Right renal cortex interstitium (tissue), 3 donors: ENCODE measurements at places on chromosomes 16 and 17.

DNA sequence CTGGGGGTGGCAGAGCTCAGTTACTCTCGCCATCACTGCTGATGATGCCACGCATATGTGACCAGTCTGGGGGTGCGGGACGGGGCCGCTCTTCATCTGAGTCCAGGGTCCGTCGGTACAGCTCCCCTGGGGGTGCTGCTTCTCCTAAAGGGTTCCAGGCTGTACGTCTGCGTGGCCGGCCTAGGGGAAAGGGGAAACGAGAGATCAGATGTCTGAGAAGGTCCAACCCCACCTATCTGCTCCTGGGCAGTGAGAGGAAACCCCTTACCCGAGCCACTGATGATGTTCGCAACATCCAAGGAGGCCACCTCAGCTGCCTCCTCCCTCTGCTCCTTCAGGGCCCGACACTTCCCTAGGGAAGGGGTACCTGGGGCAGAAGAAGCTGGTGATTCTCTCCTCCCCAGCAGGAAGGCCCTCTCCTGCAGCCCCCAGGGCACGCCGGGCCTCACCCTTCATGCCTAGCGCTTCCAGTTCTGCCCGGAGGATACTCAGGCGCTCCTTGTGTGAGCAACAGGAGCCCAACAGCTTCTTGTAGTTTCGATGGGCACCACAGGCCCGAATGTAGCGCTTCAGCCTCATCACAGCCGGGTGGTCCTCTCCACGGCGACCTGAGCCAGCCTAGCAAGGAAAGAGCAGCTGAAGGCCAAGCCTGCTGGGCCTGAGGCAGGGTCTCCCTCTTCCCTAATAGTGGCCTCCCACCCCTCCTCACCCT, 2.1 kb downstream of the HIRIP3 start:
- DNase-seq, result no peak

DNA sequence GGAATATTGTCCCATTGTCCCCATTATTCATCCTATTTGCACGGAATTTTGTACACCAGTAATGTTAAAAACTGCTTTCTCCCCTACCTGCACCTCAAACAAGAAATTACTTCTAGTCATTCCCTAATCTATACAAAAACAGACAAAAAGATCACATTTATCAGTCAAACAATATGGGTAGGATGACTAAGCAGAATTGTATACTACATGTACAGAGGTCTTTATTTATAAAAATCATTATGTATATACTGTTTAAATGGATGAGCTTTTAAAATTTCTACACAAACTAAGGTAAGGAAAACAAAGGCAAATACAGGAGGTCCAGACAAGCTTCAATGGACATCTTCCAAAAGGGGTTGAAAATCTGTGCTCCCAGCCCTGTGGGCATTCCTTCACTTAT, 137.7 kb downstream of the CEP112 start:
- no peak for DNase-seq

DNA sequence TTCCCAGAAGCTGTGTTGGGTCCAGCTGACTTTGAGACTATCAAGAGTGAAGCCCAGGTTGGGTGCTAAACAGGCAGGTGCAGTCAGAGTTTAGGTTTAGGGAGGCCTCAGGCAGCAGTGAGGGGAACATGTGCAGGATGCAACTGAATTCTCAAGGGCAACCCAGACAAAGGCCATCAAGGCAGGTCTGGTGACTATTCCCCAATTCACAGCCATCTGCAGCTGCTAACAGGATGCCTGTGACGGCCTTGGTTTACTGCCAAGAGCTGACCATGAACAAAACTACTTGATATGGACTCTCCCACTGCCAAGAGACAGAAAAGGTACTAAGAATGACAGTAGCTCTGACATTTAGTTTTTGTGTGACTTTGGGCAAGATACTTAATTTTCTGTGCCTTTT, 45.2 kb upstream of the BCAR1 start:
- DNase-seq, result no peak

- DNase-seq, result no peak
Observed at GRCh38 chr17:69503711-69504110, 89.2 kb downstream of the MAP2K6 start.

GRCh38 chr17:38460082-38460715, 31.9 kb downstream of the ARHGAP23 start:
- no peak for DNase-seq

DNA sequence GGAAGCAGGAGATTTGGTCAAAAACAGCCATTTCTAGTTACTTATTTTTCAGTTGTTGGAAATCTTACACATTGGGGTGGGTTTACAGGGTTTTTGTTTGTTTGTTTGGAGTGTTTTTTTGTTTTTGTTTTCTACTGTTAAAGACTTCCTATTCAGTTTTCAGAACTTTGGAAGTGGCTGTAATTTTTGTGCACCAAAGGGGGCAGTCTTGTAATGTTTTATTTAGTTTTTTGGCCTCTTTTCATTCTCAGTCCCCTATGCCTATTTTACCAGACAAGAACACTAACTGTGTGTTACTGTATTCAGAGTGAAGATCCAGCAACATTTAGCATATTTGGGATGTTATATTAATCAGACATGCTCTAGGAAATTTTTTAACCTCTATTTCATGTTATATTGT, 20.6 kb downstream of the TPPP3 start:
- DNase-seq, result no peak

- DNase-seq, result no peak
Observed at GRCh38 chr16:1659031-1659430, 19.0 kb upstream of the JPT2 start.

DNA sequence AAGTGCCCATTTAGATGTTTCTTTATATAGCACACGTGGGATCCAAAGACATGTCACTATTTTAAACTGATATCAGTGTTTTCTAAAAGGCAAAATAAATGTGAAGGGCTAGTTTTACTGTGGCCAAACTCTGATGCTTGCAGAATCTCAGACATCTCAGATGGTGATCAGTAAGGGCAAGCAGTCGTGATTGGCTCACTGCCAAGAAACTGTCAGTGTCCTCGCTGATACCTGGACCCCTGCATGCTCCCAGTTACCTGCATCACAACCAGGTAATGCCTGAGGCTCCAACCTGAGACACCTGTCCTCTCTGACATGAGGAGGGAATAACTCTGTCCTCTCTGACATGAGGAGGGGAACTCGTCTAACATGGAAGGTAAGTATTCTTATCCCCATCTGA, 114.0 kb downstream of the SPECC1 start:
- no peak for DNase-seq

GRCh38 chr17:28385037-28385400, 13.5 kb downstream of the SARM1 start:
- DNase-seq, result no peak

DNA sequence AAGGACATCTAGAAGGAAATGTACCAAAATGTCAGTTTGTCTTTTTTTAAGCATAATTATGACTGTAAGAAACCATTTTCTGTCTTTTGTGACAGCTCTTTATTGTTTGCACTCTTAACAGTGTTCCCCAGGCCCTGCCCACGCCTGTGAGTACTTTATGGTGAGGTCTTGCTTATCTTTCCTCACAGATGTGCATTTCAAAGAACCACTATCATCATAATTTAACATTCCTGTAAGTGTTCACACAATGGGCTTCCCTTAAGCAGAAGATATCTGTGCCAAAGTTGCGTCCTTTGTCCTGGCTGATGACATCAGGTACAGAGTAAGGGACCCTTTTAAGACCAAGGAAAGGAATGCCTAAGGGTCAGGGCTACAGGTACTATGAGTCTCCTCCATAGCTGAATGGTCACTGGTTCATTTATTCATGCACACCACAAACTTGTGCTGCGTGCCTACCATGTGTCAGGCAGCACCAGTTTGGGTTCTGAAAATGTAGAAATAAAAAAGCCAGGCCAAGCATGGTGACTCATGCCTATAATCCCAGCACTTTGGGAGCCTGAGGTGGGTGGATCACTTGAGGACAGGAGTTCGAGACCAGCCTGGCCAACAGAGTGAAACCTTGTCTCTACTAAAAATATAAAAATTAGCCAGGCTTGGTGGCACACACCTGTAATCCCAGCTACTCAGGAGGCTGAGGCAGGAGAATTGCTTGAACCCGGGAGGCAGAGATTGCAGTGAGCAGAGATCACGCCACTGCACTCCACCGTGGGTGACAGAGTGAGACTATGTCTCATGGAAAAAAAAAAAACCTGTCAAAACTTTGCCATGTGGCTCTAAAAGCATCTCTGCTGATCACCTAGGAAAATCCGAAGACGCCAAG, 55.4 kb upstream of the NLK start:
- no peak for DNase-seq

GRCh38 chr17:17235212-17236174, 1.5 kb downstream of the FLCN start:
- no peak for DNase-seq

GRCh38 chr17:77444628-77444983, 303.8 kb downstream of the SEC14L1 start:
- DNase-seq, result no peak

DNA sequence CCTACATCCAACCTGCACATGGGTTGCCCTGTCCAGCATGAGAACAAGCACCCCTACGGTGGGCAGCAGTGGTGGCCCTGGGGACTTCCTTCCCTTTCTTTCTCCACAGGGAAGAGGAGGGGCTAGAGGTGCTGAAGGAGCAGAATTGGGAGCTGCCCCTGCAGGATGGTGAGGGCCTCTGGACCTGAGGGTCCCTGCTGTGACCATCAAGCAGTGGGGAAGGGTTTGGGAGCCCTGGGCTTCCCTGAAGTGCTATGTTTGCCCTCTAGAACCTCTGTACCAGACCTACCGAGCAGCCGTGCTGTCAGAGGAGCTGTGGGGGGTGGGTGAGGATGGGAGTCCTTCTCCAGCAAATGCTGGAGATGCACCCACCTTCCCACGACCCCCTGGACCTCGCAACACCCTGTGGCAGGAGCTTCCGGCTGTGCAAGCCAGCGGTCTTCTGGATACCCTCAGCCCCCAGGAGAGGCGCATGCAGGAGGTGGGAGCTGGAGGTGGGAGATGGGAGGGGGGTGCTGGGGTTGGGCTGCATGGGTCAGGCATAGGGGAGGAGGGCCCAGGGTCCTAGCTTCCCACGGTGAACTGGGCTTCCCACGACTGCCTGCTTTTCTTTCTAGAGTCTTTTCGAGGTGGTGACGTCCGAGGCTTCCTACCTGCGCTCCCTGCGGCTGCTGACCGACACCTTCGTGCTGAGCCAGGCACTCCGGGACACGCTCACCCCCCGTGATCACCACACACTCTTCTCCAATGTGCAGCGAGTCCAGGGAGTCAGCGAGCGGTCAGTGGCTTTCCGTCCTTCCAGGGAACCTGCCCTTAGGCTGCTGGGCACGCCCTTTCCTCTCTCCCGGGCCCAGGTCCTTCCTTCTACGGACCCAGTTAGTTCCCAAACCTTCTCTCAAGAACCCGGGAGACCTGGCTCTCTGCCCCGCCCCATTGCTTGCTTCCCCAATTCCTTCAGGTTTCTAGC, 5.0 kb downstream of the ARHGEF15 start:
- no peak for DNase-seq

DNA sequence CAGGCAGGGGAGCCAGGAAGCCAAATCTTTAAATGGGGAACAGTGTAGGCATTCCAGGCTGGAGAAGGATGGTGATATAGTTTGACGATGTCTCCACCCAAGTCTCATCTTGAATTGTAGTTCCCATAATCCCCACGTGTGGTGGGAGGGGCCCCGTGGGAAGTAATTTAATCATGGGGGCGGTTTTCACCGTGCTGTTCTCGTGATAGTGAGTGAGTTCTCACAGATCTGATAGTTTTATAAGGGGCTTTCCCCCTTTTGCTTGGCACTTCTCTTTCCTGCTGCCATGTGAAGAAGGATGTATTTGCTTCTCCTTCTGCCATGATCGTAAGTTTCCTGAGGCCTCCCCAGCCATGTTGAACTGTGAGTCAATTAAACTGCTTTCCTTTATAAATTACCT, 28.8 kb downstream of the GINS3 start:
- no peak for DNase-seq

DNA sequence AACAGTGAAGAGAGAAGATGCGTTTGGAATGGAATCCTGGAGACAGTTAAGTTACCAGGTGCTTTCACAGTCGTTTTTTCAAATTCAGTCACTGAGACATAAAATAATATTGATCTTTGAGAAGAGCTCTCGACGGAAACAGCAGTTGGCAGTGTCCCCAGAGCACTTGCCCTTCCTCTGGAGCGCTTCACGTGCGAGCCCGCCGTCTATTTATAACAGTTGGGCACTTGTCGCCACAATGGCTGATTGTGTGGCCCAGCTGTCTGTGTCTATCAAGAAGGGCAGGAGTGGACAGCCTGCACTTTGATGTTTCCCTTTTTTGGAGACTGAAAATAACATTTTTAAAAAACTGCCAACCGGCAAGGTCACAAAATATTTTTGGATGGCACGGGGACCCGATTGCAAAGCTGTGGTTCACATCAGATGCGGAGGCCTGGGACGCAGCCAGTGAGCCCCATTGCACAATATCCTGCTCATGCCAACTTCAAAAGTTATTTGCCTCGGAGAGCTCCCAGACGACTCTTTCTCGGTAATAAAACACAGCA, 62.9 kb downstream of the ADCY9 start:
- DNase-seq, result no peak

- DNase-seq, result no peak
Observed at GRCh38 chr17:73493956-73494926, 150.0 kb downstream of the SDK2 start.

DNA sequence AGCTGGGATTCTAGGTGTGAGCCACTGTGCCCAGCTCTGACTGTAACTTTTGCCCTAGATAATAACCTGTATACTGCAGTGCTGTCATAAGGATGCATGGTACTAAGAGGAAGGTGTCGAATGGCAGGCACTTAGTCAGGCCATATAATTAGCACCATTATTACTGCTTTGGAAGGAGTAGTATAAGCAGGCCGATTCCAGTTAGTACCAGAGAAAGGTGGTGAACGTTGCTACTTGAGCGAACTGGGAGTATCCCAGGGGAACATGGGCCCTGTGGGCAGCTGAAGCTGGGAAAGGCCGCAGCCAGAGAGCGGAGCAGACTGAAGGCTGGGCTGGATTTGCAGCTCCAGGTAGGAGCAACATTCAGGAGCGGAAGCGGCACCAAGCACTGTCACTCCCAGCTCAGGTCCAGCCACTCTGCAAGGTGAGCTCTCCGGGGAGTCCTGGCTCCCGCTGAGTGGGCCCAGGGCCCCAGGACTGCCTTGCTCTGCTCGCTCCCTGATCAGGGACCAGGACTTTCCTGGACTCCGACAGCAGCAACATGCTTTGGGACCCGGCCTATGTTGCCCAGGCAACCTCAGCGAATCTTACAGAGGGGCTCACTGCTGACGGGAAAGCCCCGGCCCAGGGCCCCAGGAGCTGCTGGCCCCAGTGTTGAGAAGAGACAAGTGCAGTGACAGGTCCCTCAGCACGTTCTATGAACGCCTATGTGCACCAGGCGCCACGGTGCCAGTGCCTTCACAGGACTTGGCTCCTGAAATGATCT, 28.6 kb downstream of the C16orf74 start:
- DNase-seq, result no peak
